ENCODE measurements at places on chromosomes 2 and 18. TPM values are rescaled to one million over a fixed set of nuclear protein-coding genes. Genes with fewer than 3 reads are reported as not detected.

Gene SCYGR4
- not detected for polyA plus RNA-seq

Gene CCDC88A
- 14.8 TPM for polyA plus RNA-seq

Gene NR4A2
- 1.4 TPM for polyA plus RNA-seq

Gene EHBP1
- 5.0 TPM for polyA plus RNA-seq

Gene C1QL2
- polyA plus RNA-seq, result not detected

Gene WNT6
- not detected for polyA plus RNA-seq
